ENCODE measurements at places on chromosomes 5 and 9. TPM values are rescaled to one million over a fixed set of nuclear protein-coding genes. Genes with fewer than 3 reads are reported as not detected.

The STPG3 gene
- polyA plus RNA-seq: not detected

GRCh38 chr9:134682026-134682425 is 40.4 kb downstream of the COL5A1 start:
- no peaks in the 10 kb centered on the region for H3K36me3 ChIP-seq
- H3K4me1 ChIP-seq: peaks cover 6% of the 10 kb centered on the region
- no peak overlapping the region for H3K4me3 ChIP-seq
- peaks cover 10% of the 10 kb centered on the region for H3K27me3 ChIP-seq

DNA sequence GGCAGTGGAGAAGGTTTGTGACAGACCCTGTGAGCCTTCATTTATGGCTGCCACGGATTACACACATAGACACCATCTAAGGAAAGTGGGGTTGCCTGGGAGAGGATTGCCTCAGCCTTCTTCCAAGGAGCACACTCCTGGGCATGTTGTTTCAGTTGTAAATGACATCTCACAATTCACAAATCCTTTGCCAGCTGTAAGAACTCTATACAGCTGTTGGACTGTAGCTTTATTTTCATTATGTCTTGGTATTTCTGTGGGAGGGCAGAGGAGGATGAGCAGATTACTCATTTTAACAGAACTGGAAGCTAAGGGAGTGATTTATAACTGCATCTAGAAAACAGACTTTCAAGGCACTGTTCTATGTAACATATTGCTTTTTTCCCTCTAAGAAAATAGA is 25.6 kb downstream of the MELK start:
- DNase-seq: no peak
- H3K36me3 ChIP-seq: no peaks in the 10 kb centered on the region
- no peak overlapping the region for H3K4me3 ChIP-seq
- no peaks in the 10 kb centered on the region for H3K27me3 ChIP-seq

The TAF11L2 gene
- polyA plus RNA-seq: not detected

GRCh38 chr9:114787781-114788498 is 17.9 kb downstream of the TNFSF15 start:
- no peaks in the 10 kb centered on the region for H3K27me3 ChIP-seq
- H3K27ac ChIP-seq: no peak overlapping the region
- H3K4me3 ChIP-seq: no peak overlapping the region
- DNase-seq: no peak

The BTNL3 gene
- polyA plus RNA-seq: not detected

GRCh38 chr9:115109486-115109885 is 8.5 kb downstream of the TNC start:
- H3K27me3 ChIP-seq: peaks cover 45% of the 10 kb centered on the region
- no peak for DNase-seq
- no peak overlapping the region for H3K4me3 ChIP-seq
- no peaks in the 10 kb centered on the region for H3K4me1 ChIP-seq

GRCh38 chr9:134066913-134067851 is 644 bp downstream of the BRD3 start:
- H3K4me1 ChIP-seq: peaks cover 47% of the 10 kb centered on the region
- no peak overlapping the region for H3K27ac ChIP-seq
- peak overlapping the region; percentile 85 for H3K4me3 ChIP-seq
- peaks cover 3% of the 10 kb centered on the region for H3K27me3 ChIP-seq
- H3K36me3 ChIP-seq: no peaks in the 10 kb centered on the region

DNA sequence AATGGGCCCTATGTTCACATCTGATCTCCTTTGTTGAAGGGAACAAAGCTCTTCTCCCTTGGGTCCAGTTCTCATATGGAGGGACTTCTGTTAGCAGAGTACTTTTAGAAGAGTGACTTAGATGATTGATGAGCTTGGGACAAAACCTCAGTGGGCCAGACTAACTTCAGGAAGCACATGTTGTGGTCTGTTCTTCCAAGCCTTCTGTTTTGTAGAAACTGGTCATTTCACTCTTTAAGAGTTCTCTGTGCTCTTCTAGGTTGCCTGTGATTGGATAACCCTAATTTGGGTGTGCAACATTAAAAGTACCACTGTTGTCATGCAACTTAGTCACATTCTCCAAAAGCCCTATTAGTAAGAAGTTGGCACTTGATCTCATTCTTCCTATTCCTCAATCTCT is 183.5 kb upstream of the ACO1 start:
- H3K27ac ChIP-seq: no peak overlapping the region
- H3K4me3 ChIP-seq: no peak overlapping the region
- no peaks in the 10 kb centered on the region for H3K27me3 ChIP-seq
- DNase-seq: no peak

The GARIN3 gene
- not detected for polyA plus RNA-seq

GRCh38 chr5:123474228-123474627 is 37.7 kb upstream of the CSNK1G3 start:
- H3K27ac ChIP-seq: no peak overlapping the region
- H3K27me3 ChIP-seq: peaks cover 30% of the 10 kb centered on the region
- H3K36me3 ChIP-seq: no peaks in the 10 kb centered on the region
- no peaks in the 10 kb centered on the region for H3K4me1 ChIP-seq
- no peak overlapping the region for H3K4me3 ChIP-seq

- H3K4me3 ChIP-seq: no peak overlapping the region
- no peaks in the 10 kb centered on the region for H3K27me3 ChIP-seq
- H3K4me1 ChIP-seq: no peaks in the 10 kb centered on the region
- DNase-seq: no peak
These were observed 59.1 kb downstream of the BHMT start for GRCh38 chr5:79170661-79171060.

- H3K4me1 ChIP-seq: peaks cover 32% of the 10 kb centered on the region
- H3K27me3 ChIP-seq: no peaks in the 10 kb centered on the region
- no peak overlapping the region for H3K4me3 ChIP-seq
- no peak overlapping the region for H3K27ac ChIP-seq
These were observed 35.3 kb downstream of the ERBIN start for GRCh38 chr5:65961633-65962032.

The SLC25A48 gene
- not detected for polyA plus RNA-seq

The SV2C gene
- not detected for polyA plus RNA-seq

GRCh38 chr5:21831145-21831787 is 1021.9 kb downstream of the CDH12 start:
- H3K36me3 ChIP-seq: no peaks in the 10 kb centered on the region
- H3K4me3 ChIP-seq: peak overlapping the region; percentile 25
- peak; percentile 6 for DNase-seq
- no peak overlapping the region for H3K27ac ChIP-seq
- peaks cover 7% of the 10 kb centered on the region for H3K4me1 ChIP-seq

DNA sequence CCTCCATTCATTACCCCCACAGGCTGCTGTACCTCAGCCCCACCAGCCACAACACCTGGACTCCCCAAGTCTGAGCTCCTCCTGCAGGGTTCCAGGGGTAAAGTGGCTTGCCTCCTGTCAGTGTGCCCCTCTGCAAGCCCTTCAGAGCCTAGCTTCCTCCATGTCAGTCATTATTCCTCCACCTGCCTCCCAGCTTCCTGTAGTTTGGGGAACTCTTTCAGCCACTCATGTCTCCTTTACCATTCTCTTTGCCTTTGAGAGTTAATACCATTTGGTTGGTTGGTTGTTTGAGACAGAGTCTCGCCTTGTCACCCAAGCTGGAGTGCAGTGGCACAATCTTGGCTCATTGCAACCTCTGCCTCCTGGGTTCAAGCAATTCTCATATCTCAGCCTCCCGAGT is 36.2 kb downstream of the IRF1 start:
- H3K36me3 ChIP-seq: peaks cover 11% of the 10 kb centered on the region
- peaks cover 72% of the 10 kb centered on the region for H3K4me1 ChIP-seq
- H3K27ac ChIP-seq: peak overlapping the region; percentile 100

The NR2F1 gene
- polyA plus RNA-seq: not detected

DNA sequence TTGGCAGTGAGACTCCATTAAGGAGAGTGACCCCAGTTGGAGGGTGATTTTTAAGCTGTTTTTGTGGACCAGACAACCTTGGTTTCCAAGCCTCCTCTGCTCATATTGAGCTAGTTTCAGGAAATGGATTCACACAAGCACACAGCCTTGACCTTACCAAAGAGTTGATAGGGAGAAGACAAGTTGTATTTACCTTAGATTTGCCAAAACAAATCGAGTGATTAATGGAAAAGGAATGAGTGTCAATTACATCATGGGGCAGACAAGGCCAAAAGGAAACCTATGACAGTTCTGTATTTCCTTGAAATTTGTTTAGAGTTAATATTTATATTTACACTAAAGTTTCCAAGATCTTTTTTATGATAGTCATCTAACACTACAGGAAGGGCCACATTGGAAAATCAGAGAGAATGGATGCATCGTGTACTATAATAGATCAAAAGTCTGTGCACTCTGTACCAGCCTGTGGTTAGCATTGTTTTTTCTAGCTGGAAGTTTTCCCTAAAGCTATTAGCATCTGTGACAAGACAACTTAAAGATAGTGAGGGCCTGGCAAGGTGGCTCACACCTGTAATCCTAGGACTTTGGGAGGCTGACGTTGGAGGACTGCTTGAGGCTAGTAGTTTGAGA is 86.0 kb upstream of the FER start:
- no peak overlapping the region for H3K4me3 ChIP-seq
- DNase-seq: no peak
- no peaks in the 10 kb centered on the region for H3K4me1 ChIP-seq
- peaks cover 26% of the 10 kb centered on the region for H3K27me3 ChIP-seq

DNA sequence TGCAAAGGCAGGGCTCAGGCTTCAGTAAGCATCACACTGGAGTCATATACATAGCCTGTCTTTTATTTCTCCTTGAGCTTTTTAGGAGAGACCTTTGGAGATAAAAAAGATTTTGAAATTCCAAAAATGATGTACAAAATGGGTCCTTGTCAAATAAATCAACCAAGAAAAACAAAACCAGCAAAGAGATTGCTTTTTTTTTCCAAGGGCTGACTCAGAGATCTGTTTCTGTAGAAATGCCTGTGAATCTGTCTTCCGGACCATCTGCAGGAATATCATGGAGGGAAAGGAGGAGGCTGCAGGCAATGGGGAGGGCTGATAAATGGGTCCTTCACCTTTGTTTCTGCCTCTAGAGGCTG is 77.4 kb downstream of the SLIT3 start:
- H3K27ac ChIP-seq: no peak overlapping the region
- peaks cover 6% of the 10 kb centered on the region for H3K27me3 ChIP-seq
- H3K4me1 ChIP-seq: no peaks in the 10 kb centered on the region

DNA sequence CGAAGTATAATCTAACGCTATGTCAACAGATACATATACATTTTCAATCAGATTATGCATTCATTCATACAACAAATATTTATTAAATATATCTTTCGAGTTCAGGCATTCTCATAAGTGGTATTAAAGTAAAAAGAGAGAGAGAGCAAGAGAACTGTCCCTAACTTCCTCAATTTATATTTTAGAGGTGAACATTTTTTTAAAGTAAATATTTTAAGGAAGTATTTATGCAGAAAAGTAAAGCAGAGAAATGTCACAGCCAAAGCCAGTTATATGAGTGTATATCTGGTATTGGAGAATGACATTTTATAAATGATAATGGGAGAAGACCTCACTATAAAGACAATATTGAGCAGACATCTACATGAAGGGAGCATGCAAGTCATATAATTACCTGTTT is 667.3 kb upstream of the CDH9 start:
- no peaks in the 10 kb centered on the region for H3K36me3 ChIP-seq
- H3K27ac ChIP-seq: no peak overlapping the region
- no peaks in the 10 kb centered on the region for H3K4me1 ChIP-seq
- no peak for DNase-seq

GRCh38 chr9:36632892-36633291 is 60.2 kb downstream of the MELK start:
- no peak overlapping the region for H3K4me3 ChIP-seq
- no peaks in the 10 kb centered on the region for H3K27me3 ChIP-seq
- peak; percentile 5 for DNase-seq
- H3K4me1 ChIP-seq: no peaks in the 10 kb centered on the region
- no peak overlapping the region for H3K27ac ChIP-seq

DNA sequence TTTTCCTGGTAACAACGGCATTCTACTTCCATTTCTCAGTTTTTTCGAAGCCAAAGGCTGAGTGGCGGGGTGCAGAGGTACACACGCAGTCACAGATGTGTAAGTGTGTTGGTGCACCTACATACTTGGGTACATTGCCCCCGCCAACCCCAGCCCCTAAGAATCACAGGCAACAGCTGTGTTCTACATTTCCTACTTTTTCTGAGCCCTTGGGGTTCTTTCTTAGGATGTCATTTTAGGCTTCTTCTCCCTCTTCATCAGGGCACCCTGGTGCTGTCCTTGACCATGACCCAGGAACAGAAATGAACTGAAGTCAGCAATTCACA is 104.8 kb downstream of the PAX5 start:
- peak overlapping the region; percentile 92 for H3K27ac ChIP-seq
- peaks cover 67% of the 10 kb centered on the region for H3K4me1 ChIP-seq
- H3K27me3 ChIP-seq: no peaks in the 10 kb centered on the region
- peaks cover 50% of the 10 kb centered on the region for H3K36me3 ChIP-seq
- peak overlapping the region; percentile 12 for H3K4me3 ChIP-seq

The TXNDC8 gene
- not detected for polyA plus RNA-seq

GRCh38 chr9:33289936-33290246 is 425 bp upstream of the NFX1 start:
- H3K4me1 ChIP-seq: peaks cover 34% of the 10 kb centered on the region
- DNase-seq: no peak
- H3K36me3 ChIP-seq: peaks cover 19% of the 10 kb centered on the region
- H3K27ac ChIP-seq: peak overlapping the region; percentile 99

DNA sequence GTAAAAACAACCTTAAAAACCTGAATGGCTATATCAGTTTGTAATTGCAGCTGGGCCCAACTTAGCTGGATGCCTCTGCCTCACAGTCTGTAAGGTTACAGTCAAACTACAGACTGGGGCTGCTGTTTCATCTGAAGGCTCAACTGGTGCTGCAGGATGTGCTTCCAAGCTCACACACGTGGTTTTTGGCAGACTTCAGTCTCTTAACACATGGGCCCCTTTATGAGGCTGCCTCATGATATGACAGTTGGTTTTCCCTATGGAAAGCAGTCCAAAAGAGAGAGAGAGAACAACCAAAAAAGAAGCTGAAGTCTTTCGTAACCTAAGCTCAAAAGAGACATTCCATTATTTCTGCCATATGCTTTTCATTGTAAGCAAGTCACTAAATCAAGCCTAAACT is 27.4 kb downstream of the CTSL start:
- H3K27ac ChIP-seq: no peak overlapping the region
- DNase-seq: no peak
- H3K4me1 ChIP-seq: no peaks in the 10 kb centered on the region
- H3K4me3 ChIP-seq: no peak overlapping the region
